Stimulated activated CD8-positive, alpha-beta memory T cell treated with anti-CD3 and anti-CD28 coated beads, Interleukin-7, amount 100 ng/mL, for 24 hours (primary cell): ENCODE measurements at places on chromosomes 7 and 10.

GRCh38 chr10:80144696-80145131 is 12.2 kb downstream of the PLAC9 start:
- no peak for DNase-seq

- no peak for DNase-seq
Observed at GRCh38 chr10:101858723-101859500, 15.3 kb upstream of the KCNIP2 start.

DNA sequence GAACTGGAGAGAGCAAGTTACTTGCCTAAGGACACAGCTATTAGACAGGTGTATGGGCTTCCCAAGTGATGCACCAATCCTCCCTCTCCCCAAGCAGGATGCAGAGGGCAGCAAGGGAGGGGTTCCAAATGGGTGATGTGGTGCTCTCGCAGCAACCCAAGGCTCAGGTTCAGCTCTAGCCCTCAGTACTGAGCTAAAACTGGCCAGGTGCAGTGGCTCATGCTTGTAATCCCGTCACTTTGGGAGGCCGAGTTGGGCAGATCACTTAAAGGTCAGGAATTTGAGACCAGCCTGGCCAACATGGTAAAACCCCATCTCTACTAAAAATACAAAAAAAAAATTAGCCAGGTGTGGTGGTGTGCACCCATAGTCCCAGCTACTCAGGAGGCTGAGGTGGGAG is 40.7 kb downstream of the GPRIN2 start:
- no peak for DNase-seq

- no peak for DNase-seq
Observed at GRCh38 chr7:91408388-91409154, 144.3 kb downstream of the FZD1 start.

DNA sequence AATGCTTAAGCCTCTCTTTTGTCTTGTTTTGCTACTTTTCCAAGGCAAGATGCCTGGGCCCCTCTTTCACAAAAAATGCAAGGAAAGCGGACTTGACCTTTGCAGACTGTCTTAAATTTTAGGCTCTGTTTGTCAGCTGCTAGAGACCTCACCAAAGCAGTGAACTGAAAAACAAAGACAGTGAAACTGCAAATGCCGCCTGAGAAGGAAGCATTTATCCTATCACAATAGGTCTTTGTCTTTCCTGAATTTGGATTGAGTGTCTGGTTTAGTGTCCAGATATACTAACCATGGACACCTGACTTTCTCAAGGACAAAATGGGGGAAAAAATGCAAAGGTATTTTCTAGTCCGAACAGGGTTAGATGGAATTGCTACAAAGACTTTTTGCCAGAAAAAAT is 256.9 kb downstream of the INHBA start:
- no peak for DNase-seq

- DNase-seq, result no peak
Observed at GRCh38 chr7:155645662-155646061, 1.2 kb downstream of the RBM33 start.

DNA sequence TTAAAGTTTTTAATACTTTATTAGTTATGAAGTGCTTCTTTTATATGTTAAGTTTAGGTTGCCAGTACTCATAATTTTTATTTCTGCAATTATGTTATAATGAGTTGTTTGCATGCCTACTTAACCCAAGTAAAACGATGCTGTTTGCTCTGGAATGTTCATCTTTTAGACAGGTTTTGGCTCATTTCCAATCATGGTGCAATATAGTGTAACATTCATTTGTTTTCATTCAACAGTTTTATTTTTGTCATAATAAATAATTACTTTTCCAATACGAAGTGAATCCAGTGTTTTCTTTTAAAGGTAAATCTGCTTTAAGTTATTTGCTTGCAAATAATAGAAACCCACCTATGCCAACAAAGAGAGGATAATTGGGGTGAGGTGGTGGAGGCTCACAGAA is 22.1 kb downstream of the ARL5B start:
- no peak for DNase-seq
